Chondrocyte (in vitro differentiated cells): ENCODE measurements at places on chromosomes 16 and 17. TPM values are rescaled to one million over a fixed set of nuclear protein-coding genes. Genes with fewer than 3 reads are reported as not detected.

- no peak for DNase-seq
Observed at GRCh38 chr17:59791603-59792457, 84.4 kb downstream of the VMP1 start.

GRCh38 chr17:74001145-74001544 is 202.3 kb upstream of the RPL38 start:
- no peak for DNase-seq

DNA sequence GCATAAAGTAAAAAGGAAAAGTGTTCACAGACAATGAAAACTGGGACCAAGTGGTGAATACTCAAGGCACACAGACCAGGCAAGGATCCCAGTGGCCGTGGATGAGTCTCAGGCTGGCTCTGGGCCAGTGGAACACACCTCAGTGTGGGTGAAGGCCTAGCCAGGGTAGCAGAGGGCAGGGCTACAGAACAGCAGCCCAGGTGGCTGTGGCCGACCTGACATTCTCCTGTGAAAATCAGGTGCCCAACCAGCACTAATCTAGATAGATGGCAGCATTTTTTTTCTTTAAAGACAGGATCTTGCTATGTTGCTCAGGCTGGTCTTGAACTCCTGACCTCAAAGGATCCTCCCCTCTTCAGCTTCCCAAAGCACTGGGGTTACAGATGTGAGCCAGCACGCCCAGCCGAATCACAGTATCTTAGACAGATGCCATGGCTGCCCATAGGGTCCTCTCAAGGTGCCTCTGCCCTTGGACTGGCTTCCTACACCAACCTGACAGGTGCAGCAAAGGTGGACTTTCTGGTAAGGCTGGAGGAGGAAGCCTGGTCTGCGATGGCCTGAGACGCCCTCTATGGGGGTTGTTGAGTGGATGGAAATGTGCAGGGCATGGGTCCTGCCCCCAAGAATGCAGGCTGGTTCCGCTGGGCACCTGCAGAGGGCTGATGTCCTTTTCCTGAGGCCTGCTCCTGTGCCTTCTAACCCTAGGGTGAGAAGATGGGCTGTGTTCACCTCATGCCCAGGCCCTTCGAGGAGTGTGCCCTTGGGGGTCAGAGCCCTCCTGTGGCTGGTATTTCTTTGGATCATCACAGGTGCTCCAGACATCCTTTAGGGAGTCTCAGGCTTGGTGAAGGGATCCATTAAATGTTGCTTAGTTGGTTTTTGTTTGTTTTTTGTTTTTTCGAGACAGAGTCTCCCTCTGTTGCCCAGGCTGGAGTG is 3.8 kb upstream of the P4HB start:
- DNase-seq = no peak

GRCh38 chr17:60455378-60455777 is 33.1 kb downstream of the CHCT1 start:
- DNase-seq = no peak

- DNase-seq = no peak
Observed at GRCh38 chr17:74410001-74410443, 21.9 kb upstream of the GPRC5C start.

GRCh38 chr17:60712675-60713074 is 35.0 kb downstream of the BCAS3 start:
- DNase-seq = no peak

MYH13 gene
- not detected in 3 replicates for total RNA-seq
